Thoracic aorta (tissue), 2 donors: ENCODE measurements at places on chromosomes 1 and 21. TPM values are rescaled to one million over a fixed set of nuclear protein-coding genes. Genes with fewer than 3 reads are reported as not detected.

GRCh38 chr1:194045416-194045815 is 859.0 kb upstream of the B3GALT2 start:
- no peak for DNase-seq

Gene LCE2B
- not detected for total RNA-seq

- DNase-seq: no peak
These were observed 21.6 kb downstream of the RAVER2 start for GRCh38 chr1:64766429-64766828.

DNA sequence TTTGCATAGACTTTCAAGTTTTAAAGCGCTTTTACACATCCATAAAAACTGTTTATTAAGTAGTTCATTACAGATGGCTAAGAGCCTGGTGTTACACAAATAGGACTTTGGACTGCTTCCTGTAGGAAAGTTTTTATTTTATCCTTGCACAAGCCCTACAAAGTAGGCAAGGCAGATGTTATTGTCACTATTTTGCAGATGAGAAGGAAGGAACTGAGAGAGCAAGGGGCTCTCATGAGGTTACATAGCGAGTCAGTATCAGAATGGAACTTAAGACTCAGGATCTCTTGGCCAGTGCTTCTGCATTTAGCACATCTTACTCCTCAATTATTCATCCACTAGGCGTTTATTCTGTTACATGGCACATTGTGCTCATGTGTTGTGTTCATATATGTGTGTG is 2.6 kb upstream of the MAPKAPK2 start:
- no peak for DNase-seq

- no peak for DNase-seq
These were observed 4.2 kb downstream of the CLIC6 start for GRCh38 chr21:34673006-34673405.

DNA sequence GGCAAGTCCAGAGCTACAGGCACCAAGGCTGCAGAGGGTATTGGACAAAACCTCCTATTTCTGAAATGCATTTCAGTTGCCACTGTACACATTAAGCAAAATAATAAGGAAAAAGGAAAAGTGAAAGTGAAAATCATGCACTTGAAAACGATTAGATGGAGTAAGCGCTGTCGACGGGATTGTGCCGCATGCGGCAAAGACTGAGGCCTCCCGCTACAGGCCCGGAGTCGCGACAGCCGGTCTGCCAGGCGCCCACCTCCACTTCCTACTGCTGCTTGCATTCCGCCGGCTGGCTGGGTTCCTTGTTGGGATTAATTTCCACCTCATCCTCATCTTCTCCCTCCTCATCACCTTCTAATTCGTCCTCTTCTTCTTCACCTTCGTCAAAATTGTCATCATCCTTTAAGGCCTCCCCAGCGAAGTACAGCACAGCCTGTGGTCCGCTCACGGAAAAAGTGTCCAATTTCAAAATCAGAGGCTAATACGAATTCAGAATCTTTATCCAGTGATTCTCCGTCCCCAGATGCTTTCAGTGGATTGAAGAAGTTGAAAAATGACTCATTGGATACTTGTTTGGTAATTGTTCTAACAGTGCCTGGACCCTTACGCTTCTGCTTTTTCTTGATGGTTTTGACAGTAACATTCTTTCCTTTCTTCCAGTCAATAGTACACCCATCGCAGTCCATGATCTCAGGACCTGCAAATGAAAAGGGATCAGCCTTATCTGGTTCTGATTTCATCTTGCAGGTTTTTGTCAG is 38.0 kb downstream of the CD58 start:
- no peak for DNase-seq

Gene FLG
- total RNA-seq: not detected

Gene STUM
- total RNA-seq: 1.6 TPM

DNA sequence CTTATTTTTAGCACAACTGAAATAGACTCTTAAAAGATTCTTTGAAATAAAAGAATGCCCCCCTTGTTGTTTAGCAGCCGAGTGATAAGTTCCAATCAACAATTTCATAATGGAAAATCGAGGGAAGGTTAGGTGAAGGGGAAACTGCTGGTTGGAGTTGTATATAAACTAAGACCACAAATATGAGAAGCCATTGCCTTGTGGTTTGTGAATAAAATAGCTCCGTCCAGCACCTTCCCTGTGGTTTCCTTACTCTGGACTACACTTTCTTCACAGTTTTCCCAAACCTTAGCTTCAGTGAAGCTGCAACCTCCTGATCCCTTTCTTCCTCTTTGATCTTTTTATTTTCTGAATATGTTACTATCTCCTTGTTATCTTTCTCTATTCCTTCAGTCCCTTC is 6.7 kb upstream of the RAB3GAP2 start:
- no peak for DNase-seq

Gene RORC
- total RNA-seq: not detected

Gene FAM177B
- not detected for total RNA-seq

Gene METTL25B
- 17.9 TPM for total RNA-seq

Gene ETV3L
- total RNA-seq: not detected

- no peak for DNase-seq
These were observed 67.5 kb downstream of the CLIC6 start for GRCh38 chr21:34736116-34736874.

- DNase-seq: no peak
These were observed 31.9 kb upstream of the KCNA3 start for GRCh38 chr1:110706621-110707020.

DNA sequence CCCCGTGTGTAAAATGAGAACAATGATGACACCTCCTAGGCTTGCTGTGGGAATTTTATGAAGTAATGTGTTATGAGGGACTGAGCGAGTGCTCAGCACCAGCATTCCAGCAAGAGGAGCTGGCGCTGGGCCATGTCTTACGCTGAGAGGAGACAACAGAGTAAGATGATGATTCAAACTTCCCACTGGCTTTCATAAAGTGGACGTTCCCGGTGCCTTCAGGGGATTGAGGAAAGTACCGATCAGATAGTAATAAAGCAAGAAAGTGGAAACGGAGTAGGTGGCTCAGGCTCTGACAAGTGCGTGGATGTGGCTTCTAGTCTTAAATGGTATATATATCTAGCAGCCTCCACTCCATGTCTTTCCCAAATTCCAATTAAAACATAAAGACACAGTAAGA is 23.8 kb downstream of the EPHA10 start:
- DNase-seq: no peak

DNA sequence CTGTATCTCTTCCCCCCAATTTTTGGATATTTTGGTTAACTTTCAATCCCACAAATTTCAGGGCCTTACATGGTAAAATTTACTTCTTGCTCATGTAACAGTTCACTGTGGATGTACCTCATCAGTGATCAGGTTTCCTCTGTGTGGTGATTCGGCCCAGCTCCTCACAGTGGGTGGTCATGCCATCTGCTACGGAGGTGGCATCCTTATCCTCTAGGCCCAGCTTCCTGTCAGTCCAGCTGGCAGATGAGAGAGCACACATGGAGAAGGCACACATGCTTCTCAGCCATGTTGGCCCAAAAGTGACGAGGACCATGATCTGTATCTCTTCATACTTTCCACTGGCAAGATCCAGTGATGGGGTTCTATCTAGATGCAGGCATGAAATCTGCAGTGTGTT is 27.2 kb downstream of the PCBP3 start:
- no peak for DNase-seq

Gene KCNC4
- total RNA-seq: 17.6 TPM

Gene SLC30A10
- total RNA-seq: not detected

Gene CFAP126
- not detected for total RNA-seq

Gene SLC9C2
- not detected for total RNA-seq

Gene PI4KB
- 60.1 TPM for total RNA-seq

Gene CA6
- not detected for total RNA-seq

Gene SMPDL3B
- total RNA-seq: not detected

DNA sequence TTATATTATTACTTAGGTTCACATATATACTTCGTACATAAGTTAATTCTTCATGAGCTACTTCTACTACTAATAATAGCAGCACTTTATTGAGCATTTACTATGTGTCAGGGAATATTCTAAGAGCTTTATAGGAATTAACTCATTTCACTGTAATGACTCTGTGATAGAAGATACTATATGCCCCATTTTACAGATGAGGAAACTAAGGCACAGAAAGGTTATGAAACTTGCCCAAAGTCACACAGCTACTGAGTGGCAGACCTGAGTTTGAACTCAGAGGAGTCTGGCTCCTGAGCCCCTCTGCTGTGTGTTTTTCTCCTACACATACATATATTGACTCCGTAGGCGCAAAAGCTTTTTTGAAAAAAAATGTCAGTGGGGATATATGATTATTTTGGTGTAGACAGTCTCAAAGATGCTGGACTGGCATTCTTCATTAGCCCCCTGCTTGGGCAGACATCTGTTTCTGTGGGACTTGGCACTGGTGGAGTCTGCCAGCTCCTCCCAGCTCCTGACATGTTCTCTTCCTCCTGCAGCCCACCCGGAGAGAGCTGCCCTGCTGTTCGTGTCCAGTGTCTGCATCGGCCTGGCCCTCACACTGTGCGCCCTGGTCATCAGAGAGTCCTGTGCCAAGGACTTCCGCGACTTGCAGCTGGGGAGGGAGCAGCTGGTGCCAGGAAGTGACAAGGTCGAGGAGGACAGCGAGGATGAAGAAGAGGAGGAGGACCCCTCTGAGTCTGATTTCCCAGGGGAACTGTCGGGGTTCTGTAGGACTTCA is 70.9 kb downstream of the TCP10L start:
- DNase-seq: no peak

DNA sequence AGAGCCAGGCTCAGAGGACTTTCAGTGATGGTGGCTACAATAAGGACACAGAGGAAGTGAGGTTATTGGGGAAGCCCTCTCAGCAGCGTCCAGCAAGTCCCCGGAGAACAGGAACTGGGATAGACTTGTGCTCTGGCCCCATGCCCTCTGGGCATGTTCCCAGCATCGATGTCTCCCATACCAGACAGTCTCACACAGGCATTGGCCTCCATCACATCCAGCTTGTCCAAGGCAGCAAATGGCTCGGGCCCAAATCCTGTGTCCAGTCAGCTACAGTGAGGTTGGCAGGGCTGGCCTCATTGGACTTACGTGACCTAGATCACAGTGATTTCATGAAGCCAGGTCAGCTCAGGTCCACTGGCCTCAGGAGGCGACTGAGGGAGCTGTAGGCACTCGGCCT is 19.6 kb upstream of the TMEM54 start:
- peak; percentile 67 for DNase-seq

DNA sequence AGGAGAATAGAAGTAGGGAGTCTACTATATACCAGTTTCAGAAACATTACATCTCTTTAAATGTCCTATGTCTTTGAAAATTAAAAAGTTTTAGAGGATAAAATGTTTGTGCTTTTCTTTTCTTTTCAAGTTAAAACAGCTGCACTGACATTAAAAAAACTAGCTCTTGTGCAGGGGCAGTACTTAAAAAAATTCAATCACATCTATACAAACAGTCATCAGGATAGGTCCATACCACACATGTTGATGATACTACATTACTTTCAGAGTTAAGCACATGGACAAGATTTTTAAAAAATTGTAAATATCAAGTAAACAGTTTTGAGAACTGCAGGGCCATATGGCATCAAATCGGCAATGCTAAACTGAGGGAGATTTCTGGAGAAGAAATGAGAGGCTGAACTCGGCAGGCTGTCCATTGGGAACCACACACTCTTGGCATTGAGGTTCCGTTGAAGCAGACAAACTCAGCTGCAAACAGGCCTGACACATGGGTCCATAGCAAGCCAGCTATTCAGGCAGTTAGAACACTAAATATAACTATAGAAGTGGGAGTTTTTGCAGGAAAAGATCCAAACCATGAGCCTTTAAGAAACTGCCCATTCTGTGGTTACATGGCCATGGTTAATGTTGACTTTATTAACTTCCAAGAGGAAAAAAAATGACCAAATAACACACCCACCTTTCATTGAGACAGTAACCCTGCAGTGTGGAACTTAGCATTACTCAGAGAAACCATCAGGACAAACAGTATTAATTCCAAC is 84.5 kb upstream of the BCL10 start:
- DNase-seq: no peak

DNA sequence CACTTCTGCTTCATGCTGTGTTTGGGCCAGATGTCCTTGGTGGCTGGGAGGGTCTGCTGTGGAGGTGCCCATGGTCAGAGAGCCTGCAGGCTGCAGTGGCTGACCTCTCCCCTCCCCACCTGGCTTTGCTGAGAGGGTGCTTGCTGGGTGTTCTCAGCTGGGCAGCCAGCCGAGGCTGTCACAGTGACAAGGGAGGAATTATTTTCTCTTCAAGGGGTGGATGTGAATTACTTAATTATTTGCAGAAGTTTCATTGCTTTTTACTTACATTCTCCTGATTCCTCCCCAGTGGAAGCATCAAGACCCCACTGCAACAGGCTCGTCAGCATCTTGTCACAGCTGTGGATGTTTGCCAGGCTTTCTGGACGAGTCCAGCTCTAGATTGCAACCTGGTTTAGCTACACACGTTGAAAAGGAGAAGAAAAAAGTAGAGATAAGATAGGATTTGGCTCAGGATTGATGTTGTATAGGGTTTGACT is 70.3 kb downstream of the GALNT2 start:
- no peak for DNase-seq

- no peak for DNase-seq
These were observed 110.7 kb upstream of the KIAA0040 start for GRCh38 chr1:175303201-175303707.

DNA sequence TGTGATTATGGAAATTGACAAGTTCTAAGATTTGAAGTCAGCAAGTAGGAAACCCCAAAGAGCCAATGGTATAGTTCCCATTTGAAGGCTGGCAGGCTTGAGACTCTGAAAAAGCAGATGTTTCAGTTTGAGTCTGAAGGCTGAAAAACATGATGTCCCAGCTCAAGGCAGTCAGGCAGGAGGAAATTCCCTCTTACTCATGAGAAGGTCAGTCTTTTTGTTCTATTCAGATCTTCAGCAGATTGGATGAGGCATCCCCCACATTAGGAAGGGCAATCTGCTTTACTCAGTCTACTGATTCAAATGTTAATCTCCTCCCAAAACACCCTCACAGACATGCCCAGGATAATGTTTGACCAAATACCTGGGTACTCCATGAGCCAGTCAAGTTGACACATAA is 372.5 kb upstream of the ST6GALNAC5 start:
- no peak for DNase-seq

DNA sequence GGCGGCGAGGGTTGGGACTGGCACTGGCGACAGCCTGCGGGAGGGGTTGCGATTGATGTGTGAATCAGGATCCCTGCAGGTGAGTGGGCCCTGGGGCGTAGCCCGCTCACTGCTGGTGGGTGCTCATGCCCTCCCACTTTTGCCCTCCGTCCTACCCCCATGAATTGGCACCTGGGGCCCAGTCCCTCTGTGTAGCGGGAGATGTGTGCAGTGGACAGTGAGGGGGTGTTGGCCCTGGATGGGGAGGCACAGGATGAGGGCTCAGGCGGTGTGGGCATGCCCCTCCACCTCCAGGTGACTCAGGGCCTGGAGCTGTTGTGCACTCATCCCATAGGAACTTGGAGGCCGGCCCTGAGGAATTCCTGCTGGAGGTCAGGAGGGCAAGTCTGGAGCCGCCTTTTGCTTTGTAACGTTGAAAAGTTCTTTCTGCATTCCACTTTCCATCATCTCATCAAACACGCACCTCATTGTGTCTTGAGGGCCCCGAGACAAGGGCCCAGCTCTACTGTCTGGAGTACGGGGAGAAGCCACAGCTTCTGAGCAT is 3.0 kb downstream of the PEAR1 start:
- no peak for DNase-seq

Gene NCAM2
- total RNA-seq: 0.99 TPM

- no peak for DNase-seq
These were observed 88.5 kb downstream of the CEP350 start for GRCh38 chr1:180042988-180043622.

Gene TPR
- total RNA-seq: 72.0 TPM

Gene CDCA8
- 0.27 TPM for total RNA-seq
